NCI-H345 (cell line): ENCODE measurements at places on chromosomes 16 and 17.

GRCh38 chr17:7041607-7042500 is 2.0 kb downstream of the SLC16A11 start:
- no peak for DNase-seq

DNA sequence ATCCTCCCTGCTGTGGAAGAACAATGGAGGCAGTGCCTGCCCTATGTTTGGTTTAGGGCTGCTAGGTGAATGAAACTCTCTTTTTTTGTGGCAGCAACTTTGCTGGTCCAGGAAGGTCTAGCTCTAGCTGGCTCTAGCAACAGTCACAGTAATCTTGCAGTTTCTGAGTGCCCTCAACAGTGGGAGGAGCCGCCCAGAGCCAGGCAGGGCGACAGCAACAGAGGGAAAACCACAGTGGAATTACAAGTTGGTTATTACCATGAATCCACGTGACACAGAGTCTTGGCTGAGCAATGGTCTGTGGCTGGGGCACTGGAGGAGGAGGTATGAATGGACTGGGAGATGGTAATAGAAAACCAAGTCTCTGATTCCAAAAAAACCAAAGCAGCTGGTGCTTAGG is 10.3 kb downstream of the HSPB9 start:
- peak; percentile 23 for DNase-seq

DNA sequence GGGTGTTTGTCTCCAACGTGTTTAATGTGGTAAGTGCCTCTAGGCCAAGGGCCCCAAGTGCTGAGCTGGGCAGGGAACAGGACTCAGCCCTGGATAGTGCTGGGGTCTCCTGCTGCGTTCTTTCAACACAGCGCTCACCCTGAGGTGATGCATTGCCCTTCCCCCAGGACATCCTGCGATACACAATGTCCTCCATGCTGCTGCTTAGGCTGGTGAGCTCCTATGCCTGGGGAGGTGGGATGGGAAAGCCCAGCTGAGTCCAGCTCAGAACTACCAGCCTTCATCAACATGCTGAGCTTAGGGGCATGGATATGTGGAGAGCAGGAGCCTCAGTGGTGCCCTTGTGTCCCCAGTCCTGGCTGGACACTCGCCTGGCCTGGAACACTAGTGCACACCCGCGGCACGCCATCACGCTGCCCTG is 563 bp downstream of the ZACN start:
- DNase-seq = peak; percentile 37

GRCh38 chr17:1001640-1002411 is 4.9 kb downstream of the TIMM22 start:
- DNase-seq = no peak

DNA sequence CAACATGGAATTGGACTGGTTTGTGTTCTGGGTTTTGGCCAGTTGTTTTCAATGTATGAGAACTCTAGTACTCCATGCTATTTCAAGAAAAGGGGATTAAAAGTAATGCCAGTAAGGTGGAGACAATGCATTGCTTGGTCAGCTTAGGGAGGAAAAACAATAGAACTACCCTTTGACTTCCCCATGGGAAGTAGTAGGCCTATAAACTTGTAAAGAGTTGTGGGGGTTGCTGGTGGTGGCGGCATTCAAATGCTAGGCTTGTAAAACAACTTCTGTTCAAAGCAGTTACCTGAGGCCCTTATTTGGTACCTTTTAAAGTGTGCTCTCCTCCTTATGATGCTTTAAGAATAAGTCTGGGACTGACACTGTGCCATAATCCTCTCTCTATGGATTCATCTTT is 9.4 kb downstream of the MAP3K3 start:
- DNase-seq = no peak

DNA sequence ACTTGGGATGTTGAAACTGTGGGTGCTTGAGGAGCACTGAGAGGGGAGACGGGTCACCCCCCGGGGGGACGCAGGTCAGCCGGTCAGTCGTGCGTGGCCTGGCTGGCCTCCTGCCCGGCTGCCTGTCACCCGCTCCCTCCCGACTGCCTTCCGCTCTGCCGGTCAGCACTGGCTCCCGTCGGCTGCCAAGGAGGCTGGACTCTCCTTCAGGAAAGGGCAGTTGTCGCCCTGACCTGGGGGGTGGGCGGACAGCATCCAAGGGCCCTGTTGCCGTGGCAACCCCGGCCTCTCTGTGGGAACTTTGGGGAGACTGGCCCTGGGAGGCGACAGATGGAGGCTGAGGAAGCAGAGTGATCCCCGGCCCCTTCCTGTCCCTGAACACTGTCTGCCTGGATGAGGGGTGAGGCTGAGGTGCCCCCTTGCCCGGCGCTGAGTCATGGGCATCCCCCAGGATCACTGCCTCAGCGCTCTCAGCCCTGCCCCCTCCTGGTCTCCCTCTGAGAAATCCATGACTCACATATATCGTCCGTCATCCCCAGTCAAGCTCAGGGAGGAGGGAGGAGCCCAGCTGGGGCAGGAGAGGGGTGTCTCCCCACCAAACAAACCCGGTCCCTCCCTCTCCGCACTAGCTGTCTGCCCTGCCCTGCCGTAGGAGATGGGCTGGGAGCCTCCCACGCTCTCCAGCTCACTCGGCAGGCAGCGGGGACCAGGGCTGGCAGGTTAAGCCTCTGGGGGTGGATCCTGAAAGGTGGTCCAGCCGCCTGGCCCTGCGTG is at the start of gene ADGRG1:
Gene ADGRG1 (plus strand): TSS at position 623 of the 774 bp plus-strand sequence. CDS start 21,658 bp downstream, outside the sequence.
- DNase-seq = no peak

- no peak for DNase-seq
These were observed 16.6 kb downstream of the GPR179 start for GRCh38 chr17:38326996-38327792.

DNA sequence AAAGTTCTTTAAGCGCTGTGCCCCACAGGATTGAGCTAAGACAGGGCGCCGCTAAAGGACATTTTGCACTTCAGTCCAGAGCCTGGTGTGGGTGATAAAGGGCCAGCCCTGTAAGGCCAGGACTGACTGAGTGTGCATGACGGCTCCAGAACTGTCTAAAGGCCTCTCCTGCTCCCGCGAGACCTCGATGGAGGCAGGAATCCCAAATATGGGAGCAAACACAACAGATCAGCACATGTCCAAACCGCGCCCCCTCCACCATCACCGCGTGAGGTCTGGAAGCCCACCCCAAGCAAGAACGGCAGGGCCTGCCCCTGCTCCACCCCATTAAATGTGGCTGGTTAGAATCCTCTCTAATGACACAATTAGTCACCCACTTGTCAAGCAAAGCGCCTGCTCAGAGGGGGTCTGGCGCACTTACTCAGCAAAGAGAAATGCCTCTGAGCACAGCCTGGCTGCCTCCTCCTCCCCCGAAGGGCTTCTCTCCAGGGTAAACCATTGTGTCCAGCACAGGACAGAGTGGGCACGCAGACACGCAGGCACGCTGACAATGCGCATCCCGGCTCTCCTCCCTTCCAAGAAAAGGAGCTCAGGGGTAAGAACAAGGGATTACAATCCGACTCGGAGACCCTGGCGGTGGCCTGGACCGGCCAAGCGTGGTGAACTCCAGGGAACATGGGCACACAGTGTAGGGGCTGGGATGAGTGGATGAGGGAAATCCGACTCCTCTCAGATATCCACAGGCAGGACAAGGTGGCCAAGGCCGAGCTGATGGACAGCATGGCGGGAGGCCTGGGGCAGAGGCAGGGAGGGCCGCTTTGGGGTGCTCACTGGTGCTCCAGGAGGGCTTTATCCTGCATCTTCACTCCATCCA is 1.5 kb downstream of the MXRA7 start:
- DNase-seq = peak; percentile 35
